ENCODE measurements at places on chromosomes 6 and 20.

- DNase-seq = no peak
Observed at GRCh38 chr6:13573669-13574110, 711 bp upstream of the SIRT5 start.

- DNase-seq = no peak
Observed at GRCh38 chr6:144223686-144224085, 61.4 kb upstream of the UTRN start.

DNA sequence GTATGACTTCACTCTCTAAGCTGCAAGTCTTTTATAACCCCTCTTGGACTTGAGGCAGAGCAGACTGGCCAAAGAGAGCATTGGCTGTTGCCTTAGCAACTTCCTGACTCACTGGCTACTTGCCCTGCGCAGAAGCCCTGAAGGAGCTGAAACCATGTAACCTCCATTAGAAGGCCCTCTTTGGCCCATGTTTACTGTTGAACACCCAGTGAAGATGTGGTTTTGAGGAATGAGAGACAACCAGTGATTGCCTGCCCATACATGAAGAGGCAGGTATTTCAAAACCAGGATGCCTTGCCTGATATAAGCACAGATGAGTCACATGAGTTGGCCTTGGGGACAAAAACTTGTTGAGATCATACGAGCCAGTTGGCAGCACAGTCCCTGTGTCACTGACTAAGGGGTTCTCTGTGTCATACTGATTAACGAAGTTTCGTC is 182.5 kb downstream of the EDN1 start:
- no peak for DNase-seq

- DNase-seq = no peak
Observed at GRCh38 chr20:49633643-49634042, 65.7 kb upstream of the PTGIS start.

DNA sequence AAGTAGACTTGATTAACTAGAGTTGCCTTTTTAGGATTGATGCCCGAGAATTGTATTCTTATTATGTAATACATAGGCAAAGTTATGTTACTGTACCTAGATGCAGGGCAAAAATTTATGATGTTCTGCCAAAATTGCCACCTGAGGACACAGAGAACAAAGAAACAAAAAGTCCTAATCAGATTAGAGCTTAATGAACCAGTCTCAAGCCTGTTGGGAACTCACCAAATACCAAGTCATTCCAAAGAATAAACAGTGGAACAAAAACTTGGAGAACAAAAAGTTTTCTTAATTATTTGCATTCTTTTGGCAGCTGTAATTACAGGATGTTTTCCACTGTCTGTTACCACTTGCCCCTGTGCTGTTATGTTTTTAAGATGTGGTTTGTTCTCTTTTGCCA is 154.7 kb upstream of the SGK1 start:
- DNase-seq = no peak

GRCh38 chr20:18705910-18706309 is 107.7 kb upstream of the SCP2D1 start:
- no peak for DNase-seq

- no peak for DNase-seq
Observed at GRCh38 chr6:169212436-169212835, 41.2 kb downstream of the THBS2 start.

DNA sequence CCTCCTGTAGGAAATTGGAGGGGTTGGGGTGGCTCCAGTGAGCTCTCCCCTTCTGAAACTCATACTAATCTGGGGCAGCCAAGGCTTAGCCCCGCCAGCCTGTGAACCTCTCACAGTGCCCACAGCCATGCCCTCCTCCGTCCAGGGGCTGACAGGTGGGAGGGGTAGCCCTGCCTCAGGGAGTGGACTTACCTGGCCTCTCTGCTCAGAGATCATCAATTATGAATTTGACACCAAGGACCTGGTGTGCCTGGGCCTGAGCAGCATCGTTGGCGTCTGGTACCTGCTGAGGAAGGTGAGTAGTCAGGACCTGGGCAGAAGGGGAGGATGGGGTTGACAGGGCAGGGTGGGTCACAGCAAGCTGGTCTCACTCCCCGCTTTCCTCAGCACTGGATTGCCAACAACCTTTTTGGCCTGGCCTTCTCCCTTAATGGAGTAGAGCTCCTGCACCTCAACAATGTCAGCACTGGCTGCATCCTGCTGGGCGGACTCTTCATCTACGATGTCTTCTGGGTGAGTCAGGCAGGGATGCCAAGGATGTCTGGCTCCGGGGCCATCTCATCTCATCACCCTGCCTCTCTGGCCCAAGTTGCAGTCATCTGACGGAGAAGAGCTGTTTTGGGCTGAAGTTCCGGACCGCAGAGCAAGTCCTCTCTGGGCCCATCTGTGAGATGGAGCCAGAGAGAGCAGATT is 34.7 kb downstream of the HM13 start:
- no peak for DNase-seq

DNA sequence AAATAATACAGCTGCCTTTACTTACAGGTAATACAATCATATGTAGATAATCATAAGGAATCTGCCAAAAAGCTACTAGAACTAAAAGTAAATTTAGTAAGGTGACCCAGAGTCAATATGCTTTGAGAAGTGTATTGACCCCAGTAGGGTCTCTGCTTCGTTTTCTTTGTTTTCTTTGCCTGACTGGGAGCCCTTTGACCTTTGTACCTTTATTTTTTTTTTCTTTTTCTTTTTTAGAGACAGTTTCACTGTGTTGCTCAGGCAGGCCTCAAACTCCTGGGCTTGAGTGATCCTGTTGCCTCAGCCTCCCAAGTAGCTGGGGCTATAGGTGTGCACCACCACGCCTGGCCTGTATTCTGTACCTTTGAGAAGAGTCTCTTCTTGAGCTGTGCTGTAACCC is 17.9 kb downstream of the RAB5IF start:
- DNase-seq = no peak

GRCh38 chr6:99026135-99026534 is 78.4 kb upstream of the FBXL4 start:
- DNase-seq = no peak

- no peak for DNase-seq
Observed at GRCh38 chr6:50899306-50899870, 80.7 kb downstream of the TFAP2B start.

DNA sequence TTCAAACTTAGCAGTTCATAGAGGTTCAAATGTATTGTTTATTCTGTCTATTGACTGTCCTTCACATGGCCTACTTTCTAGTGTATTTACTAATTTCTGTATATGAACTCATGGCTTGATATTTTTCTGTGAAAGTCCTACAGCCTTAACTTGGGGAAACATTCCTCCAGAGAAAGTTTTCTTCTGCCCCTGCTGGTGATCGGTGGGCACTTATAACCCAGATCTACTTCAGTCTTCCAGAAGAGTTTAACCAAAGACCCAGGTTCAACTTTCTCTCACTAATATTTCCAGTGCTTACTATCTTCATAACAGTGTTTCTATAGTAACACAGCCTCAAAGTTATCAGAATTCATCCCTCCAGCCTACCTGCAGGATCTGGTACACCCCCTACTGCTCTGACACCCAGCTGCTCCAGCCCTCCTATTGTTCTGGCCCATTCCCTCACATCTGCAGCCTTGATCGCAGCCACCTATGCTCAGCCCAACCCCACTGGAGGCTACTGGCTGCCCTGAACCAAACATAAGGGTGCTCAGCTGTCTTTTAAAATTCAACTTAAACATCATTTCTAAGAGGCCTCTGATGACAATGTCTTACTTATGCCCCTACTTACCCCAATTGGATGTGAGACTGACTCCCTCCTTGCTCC is 72.3 kb downstream of the TBX18 start:
- DNase-seq = no peak

DNA sequence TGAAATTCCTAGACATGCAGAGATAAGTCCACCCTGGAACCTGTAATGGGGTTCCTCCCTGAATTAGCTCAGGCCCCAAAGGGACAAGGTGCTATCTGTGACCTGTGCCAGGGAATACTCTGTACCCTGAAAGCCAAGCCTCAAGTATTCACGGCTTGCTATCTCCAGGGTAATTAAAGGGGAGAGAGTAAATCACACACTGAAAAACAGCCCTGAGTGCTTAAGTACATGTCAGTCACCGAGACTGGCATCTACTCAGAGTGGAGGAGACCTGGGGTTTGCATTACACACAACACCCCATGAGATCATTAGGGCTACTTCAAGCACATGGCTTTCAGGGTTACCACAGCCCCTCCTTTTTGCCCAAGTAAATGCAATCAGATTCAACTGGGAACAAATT is 188.1 kb downstream of the CD83 start:
- DNase-seq = no peak

DNA sequence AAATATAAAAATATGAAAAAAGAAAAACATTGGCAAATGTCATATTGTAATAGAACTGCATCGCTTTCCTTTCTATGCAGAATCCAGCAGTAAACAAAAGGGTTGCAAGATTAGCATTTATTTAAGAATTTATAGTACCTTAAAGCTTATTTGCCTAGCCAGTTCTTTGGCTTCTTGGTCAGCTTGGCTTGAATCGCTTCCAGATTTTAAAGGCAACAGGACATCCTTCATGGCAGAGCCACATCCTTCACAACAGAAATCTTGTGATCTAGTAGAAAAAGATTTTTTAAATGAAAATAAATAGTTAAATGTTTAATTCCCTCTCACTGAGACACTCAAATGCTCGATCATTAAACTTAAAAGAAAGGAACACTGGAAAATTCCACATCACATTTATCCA is 17.4 kb downstream of the UBE2J1 start:
- DNase-seq = no peak

- no peak for DNase-seq
Observed at GRCh38 chr6:45021676-45022075, 306.5 kb upstream of the RUNX2 start.

GRCh38 chr6:90495216-90495817 is 91.6 kb downstream of the MAP3K7 start:
- DNase-seq = no peak

DNA sequence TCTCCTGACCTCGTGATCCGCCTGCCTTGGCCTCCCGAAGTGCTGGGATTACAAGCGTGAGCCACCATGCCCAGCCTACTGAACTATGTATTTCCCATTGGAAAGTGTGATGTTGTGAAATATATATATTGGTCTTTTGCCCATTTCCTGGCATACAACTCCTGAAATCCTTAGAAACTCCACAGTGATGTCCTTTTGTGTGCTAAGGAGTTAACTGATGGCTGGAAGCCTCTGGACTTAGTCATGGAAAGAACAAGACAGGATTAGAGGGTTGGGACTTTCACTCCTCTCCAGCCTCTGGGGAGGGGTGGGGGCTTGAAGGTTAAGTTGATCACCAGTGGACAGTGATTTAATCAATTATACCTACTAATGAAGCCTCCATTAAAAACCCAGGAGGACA is 7.1 kb downstream of the PANK2 start:
- DNase-seq = no peak

GRCh38 chr6:31725502-31726350 is 2.6 kb downstream of the MPIG6B start:
- DNase-seq = no peak

DNA sequence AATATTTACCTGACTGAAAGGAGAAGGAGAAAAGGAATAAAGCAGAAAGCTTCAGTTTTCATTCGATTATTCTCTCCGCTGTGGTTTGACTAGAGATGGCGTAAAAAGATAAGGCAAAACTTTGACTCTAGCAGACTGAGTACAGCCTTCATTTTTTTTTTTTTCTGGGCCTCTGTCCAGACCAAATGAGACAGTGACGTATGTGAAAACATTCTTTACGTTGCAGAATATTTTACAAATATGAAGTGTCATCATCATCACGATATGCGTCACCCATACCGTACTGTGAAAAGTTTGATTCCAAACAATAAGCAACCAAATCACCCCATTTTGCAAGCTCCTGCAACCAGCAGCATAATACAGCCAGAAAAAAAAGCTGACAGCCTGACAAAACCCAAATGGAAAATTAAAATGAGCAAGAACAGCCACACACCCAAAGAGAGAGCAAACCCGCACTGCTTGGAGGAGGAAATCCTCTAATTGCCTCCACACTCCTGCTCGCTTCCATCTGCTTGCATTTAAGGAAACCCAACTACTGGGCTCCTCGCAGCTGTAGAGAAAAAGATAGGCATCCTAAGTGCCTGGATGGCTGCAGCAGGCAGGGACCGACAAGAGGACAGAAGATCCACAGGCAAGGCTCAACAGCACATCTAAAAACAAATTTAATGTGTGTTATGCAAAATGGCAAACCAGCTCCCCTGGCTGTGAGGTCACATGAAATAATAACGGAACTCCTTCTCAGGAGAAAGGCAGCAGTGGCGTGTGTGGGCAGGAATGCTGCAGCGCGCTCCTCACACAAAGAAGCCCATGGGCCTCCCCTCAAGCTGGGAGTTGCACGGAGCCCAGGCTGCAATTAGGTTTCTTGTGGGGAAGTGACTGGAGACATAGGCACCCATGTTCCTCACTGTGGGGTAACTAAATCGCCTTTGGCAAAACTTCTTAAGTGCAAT is 113.1 kb downstream of the FYN start:
- no peak for DNase-seq

GRCh38 chr6:75498862-75499261 is 5.3 kb upstream of the FILIP1 start:
- no peak for DNase-seq

DNA sequence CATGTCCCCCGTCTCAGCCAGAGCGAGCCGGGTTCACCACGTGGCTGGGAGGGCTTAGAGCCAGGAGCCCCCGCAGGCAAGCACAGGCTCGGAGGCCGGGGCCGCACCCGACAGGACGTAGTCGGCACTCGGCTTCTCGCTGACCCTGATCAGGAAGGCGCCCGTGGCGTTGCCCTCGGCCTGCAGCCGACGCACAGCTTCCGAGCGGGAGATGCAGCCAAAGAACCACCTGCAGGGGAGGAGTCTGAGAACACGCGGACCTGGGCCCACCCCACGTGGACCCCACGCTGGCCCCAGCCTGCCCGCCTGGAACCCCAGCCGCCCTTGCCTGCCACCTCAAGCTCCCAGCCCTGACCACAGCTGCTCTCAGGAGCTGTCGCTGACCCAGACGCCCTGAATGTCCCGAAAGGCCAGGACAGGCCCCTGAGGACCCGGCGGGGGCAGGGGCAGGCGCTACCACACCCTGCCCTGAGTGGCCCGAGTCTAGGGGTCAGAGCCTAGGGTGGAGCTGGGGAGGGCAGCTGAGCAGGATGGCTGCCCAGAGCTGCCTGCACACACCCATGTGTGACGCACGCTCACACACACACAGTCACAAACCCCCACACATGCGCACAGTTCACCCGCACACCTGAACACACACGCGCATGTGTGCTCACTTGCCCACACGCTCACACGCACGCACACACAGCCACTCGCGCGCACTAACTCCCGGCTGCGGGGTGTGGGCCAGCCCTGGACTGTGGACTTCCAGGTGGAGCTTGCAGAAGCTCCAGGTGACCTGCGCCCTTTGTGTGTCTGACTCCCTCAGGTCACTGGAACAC is 2.1 kb downstream of the PTK6 start:
- no peak for DNase-seq

DNA sequence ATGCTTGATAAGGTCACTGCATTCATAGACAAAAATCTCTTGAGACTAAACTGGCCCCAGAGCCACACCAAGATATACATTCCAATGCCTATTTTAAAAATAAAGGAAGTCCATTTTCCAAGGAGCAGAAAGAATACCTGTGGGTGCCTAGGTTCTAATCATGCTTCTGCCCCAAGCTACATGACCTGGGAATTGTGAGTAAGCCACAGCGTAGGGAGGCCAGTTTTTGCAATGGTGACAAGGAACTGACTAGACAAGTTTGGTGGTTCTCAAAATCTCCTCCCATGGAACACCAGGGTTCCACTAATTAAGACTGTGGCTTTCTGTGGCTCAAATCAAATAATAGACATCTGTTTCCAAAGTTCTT is 83.3 kb downstream of the GMDS start:
- no peak for DNase-seq

- DNase-seq = no peak
Observed at GRCh38 chr6:117381749-117382148, 44.0 kb downstream of the ROS1 start.

- DNase-seq = no peak
Observed at GRCh38 chr6:75746221-75746620, 2.8 kb upstream of the MYO6 start.

- no peak for DNase-seq
Observed at GRCh38 chr20:44720621-44720996, 5.4 kb downstream of the CCN5 start.
